ENCODE measurements at places on chromosomes 1 and 21.
A peak's percentile ranks its signal among the peaks of the same experiment; 100 is the strongest.

- H3K36me3 ChIP-seq, result no peaks in the 10 kb centered on the region
- H3K4me1 ChIP-seq, result peaks cover 6% of the 10 kb centered on the region
- H3K4me3 ChIP-seq, result no peak overlapping the region
Measured at GRCh38 chr1:10967090-10967489, 45.4 kb upstream of the TARDBP start.

DNA sequence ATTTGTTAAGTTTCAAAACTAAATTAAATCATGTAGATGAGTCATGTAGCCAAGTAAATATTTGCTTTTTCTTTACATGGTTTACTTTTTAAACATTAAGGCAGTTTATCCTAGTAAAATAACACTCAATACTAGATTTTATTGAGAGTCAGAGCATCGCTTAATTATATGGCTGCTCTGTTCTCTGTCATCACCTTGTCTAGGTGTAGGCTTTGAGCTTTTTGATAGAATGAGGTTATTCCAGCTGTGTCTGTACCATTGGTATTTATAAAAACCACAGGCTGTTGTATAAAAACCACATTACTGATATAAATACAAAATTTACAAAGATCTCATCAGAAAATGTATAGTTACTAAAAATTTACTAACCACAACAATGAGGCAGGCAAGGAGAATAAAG lies 42.5 kb upstream of the GPR52 start:
- no peak overlapping the region for H3K4me3 ChIP-seq
- no peaks in the 10 kb centered on the region for H3K27me3 ChIP-seq
- H3K36me3 ChIP-seq, result no peaks in the 10 kb centered on the region
- DNase-seq, result no peak

GRCh38 chr1:119896303-119896702 lies at the start of gene ADAM30:
ADAM30 (minus strand) TSS chr1:119896515; CDS start chr1:119896336, 179 bp downstream.
- no peak for DNase-seq
- no peak within 1 kb of the TSS for H3K27ac ChIP-seq
- no peaks in the 10 kb centered on the region for H3K4me1 ChIP-seq

GRCh38 chr1:25021591-25022215 lies 91.6 kb upstream of the RUNX3 start:
- H3K4me1 ChIP-seq, result no peaks in the 10 kb centered on the region
- H3K36me3 ChIP-seq, result no peaks in the 10 kb centered on the region
- no peak overlapping the region for H3K4me3 ChIP-seq
- DNase-seq, result no peak

- no peak overlapping the region for H3K27ac ChIP-seq
- H3K27me3 ChIP-seq, result no peaks in the 10 kb centered on the region
- DNase-seq, result no peak
- no peak overlapping the region for H3K4me3 ChIP-seq
Measured at GRCh38 chr1:198295225-198295624, 138.4 kb downstream of the NEK7 start.

DNA sequence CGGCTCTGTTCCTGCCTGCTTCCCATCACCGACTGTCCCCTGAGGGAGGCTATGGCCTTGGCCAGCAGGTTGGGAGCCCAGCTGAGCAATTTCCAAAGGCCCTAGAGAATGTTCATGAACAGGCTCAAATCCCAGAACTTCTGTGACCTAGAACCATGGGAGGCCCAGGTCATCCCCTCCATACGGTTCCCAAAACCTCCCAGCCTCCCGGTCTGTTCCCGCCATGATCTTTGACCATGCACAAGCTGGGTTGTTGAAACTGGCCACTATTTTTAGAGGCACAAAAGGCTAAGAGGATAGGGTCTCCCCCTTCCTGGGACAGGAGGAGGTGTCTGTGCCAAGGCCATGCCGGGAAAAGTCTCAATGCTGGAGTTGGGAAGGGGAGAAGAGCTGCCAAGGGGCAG lies 27.5 kb downstream of the EPHA2 start:
- no peak overlapping the region for H3K27ac ChIP-seq
- H3K27me3 ChIP-seq, result no peaks in the 10 kb centered on the region
- peaks cover 22% of the 10 kb centered on the region for H3K4me1 ChIP-seq
- peaks cover 19% of the 10 kb centered on the region for H3K36me3 ChIP-seq

- H3K36me3 ChIP-seq, result peaks cover 8% of the 10 kb centered on the region
Measured at GRCh38 chr1:225532240-225532944, 104.6 kb upstream of the LBR start.

- no peaks in the 10 kb centered on the region for H3K27me3 ChIP-seq
- DNase-seq, result no peak
- H3K27ac ChIP-seq, result no peak overlapping the region
- H3K4me1 ChIP-seq, result no peaks in the 10 kb centered on the region
- no peaks in the 10 kb centered on the region for H3K36me3 ChIP-seq
Measured at GRCh38 chr1:241007668-241008067, 349.3 kb downstream of the RGS7 start.

DNA sequence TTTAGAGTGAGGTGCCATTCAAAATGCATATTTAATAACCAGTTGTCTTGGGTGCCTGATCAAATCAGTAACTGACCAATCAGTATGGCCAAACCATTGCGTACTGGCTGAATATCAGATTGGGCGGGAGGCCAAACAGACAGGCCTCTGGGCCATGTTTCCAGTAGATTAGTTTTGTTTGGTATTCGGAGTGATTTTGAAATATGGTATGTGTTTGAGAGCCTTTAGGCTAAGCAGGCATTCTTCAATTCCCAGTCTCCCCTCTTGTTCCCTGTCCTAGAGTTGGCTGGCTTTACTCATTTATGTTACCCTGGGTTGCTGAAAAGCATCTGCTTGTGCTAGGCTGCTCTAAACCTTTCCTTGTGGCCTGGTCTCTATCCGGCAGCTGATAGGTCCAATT lies 80.1 kb downstream of the BACH1 start:
- no peaks in the 10 kb centered on the region for H3K4me1 ChIP-seq
- H3K36me3 ChIP-seq, result no peaks in the 10 kb centered on the region
- no peak for DNase-seq
- no peak overlapping the region for H3K27ac ChIP-seq
- no peaks in the 10 kb centered on the region for H3K27me3 ChIP-seq
- H3K4me3 ChIP-seq, result no peak overlapping the region

DNA sequence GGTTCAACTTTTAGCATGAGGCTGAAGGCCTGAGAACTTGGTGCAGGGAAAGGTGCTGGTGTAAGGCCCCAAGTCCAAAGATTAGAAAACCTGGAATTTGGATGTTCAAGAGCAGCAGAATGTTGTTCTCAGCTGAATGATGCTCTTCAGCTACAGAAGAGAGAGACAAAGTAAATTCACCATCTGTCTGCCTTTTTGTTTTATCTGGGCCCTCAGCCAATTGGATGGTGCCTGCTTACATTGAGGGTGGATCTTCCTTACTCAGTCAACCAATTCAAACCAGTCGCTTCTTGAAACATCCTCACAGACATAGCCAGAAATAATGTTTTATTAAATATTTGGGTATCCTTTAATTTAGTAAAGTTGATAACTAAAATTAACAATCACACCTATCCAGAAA lies 748.2 kb upstream of the ADAMTS5 start:
- no peaks in the 10 kb centered on the region for H3K27me3 ChIP-seq
- H3K27ac ChIP-seq, result no peak overlapping the region
- no peak for DNase-seq
- no peak overlapping the region for H3K4me3 ChIP-seq
- no peaks in the 10 kb centered on the region for H3K36me3 ChIP-seq
- no peaks in the 10 kb centered on the region for H3K4me1 ChIP-seq

DNA sequence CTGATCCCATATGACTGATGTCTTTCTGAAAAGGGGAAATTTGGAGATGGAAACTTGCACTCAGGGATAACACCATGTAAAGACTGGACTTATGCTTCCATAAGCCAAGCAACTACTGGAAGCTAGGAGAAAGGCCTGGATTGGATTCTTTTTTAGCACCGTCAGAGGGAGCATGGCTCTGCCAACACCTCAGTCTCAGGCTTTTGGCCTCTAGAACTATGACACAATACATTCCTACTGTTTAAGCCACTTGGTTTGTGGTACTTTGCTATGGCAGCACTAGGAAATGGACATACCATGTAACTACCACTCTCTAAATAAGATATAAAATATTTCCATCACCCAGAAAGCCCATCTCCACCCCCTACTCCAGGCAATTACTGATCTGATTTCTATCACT lies 139.7 kb downstream of the CYYR1 start:
- no peak for DNase-seq
- no peaks in the 10 kb centered on the region for H3K36me3 ChIP-seq
- H3K27me3 ChIP-seq, result no peaks in the 10 kb centered on the region
- no peak overlapping the region for H3K27ac ChIP-seq
- H3K4me1 ChIP-seq, result peaks cover 5% of the 10 kb centered on the region
- H3K4me3 ChIP-seq, result no peak overlapping the region

DNA sequence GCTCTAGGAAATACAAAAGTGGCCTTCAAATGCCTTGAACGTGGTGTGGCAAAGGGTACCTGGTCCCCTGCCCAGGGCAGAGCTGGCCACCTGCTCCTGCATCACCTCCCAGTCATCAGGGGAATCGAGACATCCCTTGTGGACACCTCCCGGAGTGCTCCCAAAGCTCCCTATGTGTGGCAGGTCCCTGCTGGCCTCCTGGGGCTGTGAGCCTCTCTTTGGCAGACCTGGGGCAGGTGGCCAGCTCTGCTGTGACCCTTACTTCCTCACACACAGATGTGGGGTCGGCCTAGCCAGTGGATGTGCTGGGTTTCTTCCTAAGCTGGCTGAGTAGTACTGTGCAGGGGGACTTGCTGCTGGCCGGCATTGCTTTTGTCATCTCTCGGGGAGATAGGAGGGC lies 86.5 kb downstream of the ITPKB start:
- peaks cover 39% of the 10 kb centered on the region for H3K4me1 ChIP-seq
- H3K27me3 ChIP-seq, result no peaks in the 10 kb centered on the region
- no peak overlapping the region for H3K4me3 ChIP-seq

- no peak overlapping the region for H3K4me3 ChIP-seq
- H3K27ac ChIP-seq, result no peak overlapping the region
- no peaks in the 10 kb centered on the region for H3K36me3 ChIP-seq
- H3K27me3 ChIP-seq, result no peaks in the 10 kb centered on the region
- peaks cover 9% of the 10 kb centered on the region for H3K4me1 ChIP-seq
Measured at GRCh38 chr1:935751-936231, 12.1 kb downstream of the SAMD11 start.

GRCh38 chr21:44006656-44007055 lies 5.5 kb upstream of the TRAPPC10 start:
- H3K36me3 ChIP-seq, result no peaks in the 10 kb centered on the region
- H3K4me3 ChIP-seq, result no peak overlapping the region
- peaks cover 6% of the 10 kb centered on the region for H3K4me1 ChIP-seq
- DNase-seq, result no peak
- H3K27me3 ChIP-seq, result no peaks in the 10 kb centered on the region
- H3K27ac ChIP-seq, result peak overlapping the region; percentile 78

DNA sequence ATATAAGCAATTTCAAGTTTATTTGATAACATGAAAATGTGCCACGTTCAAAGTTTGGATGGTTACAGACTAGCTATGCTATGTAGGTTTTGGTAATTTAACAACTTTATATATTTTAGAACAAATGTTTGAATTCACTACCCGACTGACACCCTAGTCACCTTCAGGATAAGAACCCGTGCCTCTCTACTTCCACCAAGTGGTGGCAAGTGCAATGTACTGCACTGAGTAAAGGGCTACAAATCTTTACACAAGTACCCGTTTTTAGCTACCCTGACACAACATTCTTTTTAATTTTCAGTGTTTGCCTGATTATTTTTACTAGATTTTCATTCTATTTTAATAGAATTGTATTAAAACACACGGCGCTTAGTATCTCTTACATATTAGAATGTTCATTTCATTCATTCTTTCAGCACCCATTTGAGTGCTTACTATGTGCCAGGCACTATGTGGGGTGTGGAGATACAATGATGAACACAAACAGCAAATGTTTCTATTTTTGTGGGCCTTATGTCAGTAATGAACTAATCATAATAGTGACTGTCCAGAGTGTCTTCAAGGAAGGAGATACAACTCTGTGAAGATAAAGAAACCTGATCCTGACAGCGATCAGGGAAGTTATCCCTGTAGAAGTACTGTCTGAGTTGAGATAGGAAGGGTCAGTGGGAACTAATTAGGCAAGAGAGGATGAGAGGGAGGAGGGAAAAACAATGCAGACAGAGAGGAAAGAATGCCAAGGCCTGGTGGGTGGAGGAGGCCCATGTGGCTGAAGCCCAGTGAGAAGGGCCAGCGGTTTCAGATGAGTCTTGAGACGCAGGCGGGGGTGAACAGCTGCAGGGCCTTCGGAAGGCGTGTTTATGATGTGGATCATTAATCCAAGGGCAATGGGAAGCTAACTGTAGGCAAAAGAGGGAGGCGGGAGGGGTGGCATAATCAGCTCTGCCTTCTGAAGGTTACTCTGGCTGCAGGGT lies 3.8 kb downstream of the LCA5L start:
- H3K4me3 ChIP-seq, result no peak overlapping the region
- H3K4me1 ChIP-seq, result no peaks in the 10 kb centered on the region
- no peak for DNase-seq
- H3K27ac ChIP-seq, result no peak overlapping the region
- H3K27me3 ChIP-seq, result no peaks in the 10 kb centered on the region
- H3K36me3 ChIP-seq, result no peaks in the 10 kb centered on the region
